ENCODE measurements at places on chromosomes 11 and 22.

GRCh38 chr22:49426618-49427266, 400.9 kb downstream of the BRD1 start:
- no peak for DNase-seq

- DNase-seq: no peak
Observed at GRCh38 chr11:99682646-99683045, 661.9 kb downstream of the CNTN5 start.

- no peak for DNase-seq
Observed at GRCh38 chr11:112156956-112157766, 6.7 kb downstream of the IL18 start.

- no peak for DNase-seq
Observed at GRCh38 chr11:10317151-10317755, 12.4 kb downstream of the ADM start.

DNA sequence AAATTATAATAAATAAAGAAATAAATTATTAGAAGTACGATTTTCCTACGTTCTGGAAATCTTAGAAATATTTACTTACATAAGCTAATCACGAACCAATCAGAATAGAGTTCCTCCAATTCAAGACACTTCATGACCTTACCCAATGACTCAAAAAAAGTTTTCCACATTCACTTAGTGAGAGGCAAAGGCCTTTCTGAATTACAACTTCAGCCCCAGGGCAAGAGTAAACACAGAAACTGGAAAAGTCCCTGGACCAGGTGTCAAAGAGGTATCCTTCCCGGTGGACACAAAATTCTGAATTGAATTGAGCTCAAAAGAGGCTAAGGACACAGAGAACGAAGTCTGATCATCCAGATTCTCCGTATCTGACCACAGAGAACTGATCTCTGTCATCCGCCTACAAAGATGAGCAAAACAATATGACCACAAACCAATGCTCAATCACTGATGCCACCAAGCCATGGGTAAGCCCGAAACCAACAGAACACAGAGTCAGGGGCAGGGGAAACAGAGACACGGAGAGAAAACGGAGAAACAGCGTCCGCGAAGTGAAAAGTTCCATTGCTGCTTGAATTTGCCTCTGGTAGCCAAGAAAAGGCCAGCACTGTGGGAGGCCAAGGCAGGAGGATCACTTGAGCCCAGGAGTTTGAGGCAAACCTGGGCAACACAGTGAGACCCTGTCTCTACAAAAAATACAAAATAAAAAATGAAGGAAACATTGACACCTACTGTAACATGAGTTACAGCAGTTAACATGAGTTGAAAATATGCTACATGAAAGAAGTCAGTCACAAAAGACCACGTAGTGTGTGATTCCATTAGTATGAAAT, 6.8 kb downstream of the BID start:
- DNase-seq: peak; percentile 60

DNA sequence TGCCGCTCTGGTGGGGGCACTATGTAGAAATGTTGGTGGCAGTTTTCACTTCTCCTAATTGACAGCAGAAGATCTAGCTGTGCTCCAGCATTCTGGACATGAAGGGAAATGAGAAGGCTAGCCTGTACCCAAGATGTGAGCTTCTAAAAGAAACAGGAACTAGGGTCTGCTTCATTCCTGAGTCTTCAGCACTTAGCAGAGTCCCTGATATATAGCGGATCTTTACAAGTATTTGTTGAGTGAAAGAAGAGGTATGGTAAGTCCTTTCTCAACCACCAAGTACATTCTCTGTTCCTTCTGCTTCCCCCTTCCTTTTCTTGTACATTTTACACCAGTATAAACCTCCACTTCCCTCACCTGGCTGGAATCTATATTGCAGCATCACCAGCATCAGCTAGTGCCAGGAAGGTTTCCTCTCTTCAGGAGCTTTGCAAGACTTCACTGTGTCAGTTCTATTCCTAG, 408.3 kb upstream of the CADM1 start:
- DNase-seq: no peak

GRCh38 chr11:101738452-101738851, 154.6 kb upstream of the TRPC6 start:
- no peak for DNase-seq

All from stimulated activated CD4-positive, alpha-beta T cell treated with anti-CD3 and anti-CD28 coated beads, Interleukin-1b, Interleukin-23, amount 100 ng/mL, for 24 hours (primary cell).